Hematopoietic multipotent progenitor cell treated with erythropoietin and hydrocortisone succinate and interleukin-3 and kit ligand, for 8 days (in vitro differentiated cells): ENCODE measurements at places on chromosomes 6 and 20.

- no peak for DNase-seq
Observed at GRCh38 chr6:125164696-125165095, 11.1 kb downstream of the TPD52L1 start.

DNA sequence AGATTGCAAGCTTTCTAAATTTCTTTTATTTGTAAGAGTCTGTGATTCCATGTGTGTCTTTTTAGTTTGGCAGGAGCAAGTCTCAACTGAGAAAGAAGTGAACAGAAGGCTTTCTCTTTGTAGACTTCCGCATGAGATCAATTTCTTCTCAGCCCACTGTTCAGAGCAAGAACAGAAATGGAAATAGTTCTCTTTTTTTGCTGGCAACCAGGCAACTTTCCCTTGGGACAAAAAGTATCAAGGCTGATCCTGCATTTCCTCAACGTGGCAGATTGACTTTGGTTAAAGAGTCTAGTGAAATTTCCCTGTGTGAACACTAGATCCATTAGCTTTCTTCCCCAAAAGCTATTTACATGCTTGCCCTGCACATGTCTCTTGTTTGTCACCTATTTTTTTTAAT, 46.8 kb upstream of the JAG1 start:
- DNase-seq: no peak

- no peak for DNase-seq
Observed at GRCh38 chr20:55538261-55538908, 466.9 kb downstream of the CBLN4 start.

DNA sequence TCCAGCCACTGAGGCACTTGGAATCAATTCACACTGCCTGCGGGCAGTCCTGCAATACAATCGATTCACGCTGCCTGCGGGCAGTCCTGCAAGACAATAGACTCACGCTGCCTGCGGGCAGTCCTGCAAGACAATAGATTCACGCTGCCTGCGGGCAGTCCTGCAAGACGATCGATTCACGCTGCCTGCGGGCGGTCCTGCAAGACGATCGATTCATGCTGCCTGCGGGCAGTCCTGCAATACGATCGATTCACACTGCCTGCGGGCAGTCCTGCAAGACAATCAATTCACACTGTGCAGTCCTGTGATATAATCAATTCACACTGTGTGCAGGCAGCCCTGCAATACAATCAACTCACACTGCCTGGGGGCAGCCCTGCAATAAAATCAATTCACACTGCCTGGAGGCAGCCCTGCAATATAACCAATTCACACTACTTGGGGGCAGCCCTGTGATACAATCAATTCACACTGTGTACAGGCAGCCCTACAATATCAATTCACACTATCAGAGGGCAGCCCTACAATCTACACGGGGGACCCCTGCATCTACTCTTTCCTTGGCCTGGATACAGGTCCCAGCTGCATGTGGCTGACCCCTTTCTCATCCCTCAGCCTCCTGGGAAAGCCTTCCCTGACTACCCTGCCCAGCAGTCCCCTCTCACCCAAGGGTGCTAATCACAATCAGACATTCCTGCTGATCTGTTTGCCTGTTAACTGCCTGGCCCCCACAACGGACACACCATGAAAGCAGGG, 10.4 kb downstream of the TAF4 start:
- no peak for DNase-seq

DNA sequence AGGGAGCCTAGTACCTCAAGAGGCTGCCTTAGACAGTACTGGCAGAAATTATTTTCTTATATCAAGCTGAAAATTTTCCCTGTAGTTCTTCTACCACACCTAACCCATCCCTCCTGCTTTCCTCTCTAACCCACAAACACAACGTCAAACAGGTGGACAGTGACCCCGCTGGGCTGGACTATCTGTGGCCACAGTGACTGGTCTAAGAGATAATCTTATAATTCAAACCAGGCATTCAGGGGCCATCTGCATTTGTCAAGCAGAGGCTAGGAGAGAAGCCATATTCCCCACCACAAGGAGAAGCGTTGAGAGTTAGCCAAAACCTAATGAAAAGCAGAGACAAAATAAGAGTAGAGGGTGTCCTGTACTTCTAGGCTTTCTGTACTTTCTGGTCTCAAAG, 8.2 kb downstream of the HDDC2 start:
- DNase-seq: no peak

GRCh38 chr6:87832025-87832825, 130.2 kb upstream of the AKIRIN2 start:
- DNase-seq: peak; percentile 43

GRCh38 chr6:41122373-41122772, 31.8 kb downstream of the TREML1 start:
- DNase-seq: no peak

- peak; percentile 74 for DNase-seq
Observed at GRCh38 chr6:31203345-31203979, 33.0 kb upstream of the POU5F1 start.

DNA sequence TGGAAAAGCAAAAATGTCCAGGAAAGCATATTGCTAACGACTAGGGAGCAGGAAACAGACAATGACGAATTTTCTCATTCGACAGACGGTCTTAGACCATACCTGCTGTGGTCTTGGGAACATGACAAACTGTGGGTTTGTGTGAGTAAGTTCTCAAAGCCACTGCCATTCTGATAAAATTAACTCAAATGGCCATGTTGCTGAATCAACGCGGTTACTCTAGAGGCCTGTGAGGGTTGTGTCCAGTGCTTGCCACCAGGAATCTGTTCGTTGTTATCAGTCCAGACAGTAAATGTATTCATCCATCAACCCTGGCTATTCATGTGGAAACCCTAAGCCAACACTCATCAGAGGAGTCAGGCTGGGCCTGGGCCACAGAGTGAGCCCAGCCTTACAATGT, 124.3 kb downstream of the MYLK4 start:
- DNase-seq: no peak
